ENCODE measurements at places on chromosomes 7 and 10.

DNA sequence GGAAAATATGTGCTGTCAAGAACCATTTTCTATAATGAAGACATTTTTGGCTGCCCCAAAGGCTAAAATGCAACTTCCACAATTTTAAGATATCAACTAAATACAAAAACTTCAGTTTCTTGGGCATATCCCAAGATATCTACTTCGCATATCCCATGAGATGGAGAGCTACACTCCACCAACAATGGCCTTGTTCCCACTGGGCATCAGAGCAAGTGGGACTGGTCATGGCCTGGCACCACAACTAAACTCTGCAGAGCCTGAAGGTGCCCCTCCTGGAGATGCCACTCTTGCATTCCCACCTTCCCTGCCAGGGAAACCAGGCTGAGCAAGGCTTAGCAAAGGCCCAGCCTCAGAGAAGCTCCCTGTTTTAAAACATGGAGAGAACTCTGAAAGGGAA is 75.8 kb upstream of the LRRC17 start:
- no peak for DNase-seq

- no peak for DNase-seq
Observed at GRCh38 chr7:123425246-123425645, 109.1 kb downstream of the IQUB start.

DNA sequence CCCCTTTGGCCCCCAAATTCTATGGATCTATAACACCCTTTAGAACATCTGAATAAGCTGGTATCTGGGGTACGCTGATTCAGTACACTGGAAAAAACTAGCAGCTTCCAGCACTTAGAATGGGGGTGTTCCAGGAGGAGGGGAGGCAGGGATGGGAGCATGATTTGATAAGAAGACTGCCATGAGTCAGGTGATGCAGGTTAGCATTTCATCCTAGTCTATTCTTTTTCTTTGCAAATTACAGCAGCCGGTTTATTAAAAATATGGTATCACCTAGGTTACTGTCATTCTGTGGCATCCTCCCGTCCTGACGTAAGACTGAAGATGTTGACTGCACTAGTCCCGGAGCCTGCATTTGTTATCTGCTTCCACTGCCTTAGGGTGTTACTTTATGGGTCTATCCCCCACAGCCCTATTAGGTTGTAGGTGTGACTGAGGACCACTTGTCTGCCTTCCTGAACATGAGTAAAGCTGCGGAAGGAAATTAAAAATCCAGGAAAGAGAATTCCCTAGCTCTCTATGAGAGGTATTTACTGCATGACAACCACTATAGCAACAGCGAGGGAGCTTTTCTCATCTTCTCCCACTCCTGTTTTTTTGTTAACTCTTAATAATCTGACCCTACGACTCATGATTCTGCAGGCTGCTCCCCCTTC is 1.9 kb downstream of the HTR5A start:
- DNase-seq = no peak

DNA sequence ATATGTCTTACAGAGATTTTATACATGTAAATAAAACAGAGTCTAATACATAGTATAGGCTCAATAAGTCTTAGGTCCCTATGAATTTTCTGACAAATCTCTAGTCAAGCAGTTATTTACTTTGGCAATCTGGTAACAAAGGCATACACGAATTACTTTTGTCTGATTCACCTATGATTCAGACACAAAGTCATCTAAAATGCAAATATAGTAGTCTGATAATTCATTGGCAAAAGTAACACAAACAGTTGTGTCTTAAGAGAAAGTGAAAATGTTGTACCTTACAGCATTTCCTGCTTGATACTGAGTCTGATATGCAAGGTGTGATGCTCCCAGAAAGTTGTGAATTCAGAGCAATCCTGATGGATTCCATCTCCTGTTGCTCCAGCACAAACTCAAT is 209.4 kb upstream of the PRSS1 start:
- no peak for DNase-seq

GRCh38 chr10:132407243-132407746 is 10.3 kb downstream of the PWWP2B start:
- DNase-seq = no peak

DNA sequence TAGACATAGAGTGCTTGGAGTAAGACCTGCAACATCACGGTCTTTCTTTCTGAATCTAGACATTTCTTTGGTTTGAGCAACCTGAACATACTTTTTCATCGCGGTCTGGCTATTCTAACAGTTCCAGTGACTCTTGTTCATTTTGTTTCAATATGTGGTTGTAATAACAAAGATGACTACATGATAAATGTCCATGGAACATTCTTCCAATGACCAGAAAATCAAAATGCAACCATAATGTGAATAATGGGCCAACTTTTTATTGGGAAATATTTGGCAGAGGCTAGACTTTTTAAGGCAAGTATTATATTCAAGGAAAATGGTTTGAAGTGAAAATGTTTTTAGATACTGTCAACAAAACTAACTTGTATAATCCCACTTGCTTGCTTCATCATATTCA is 282.5 kb downstream of the INHBA start:
- DNase-seq = no peak

GRCh38 chr10:27345455-27345920 is 104.9 kb upstream of the ACBD5 start:
- DNase-seq = no peak

DNA sequence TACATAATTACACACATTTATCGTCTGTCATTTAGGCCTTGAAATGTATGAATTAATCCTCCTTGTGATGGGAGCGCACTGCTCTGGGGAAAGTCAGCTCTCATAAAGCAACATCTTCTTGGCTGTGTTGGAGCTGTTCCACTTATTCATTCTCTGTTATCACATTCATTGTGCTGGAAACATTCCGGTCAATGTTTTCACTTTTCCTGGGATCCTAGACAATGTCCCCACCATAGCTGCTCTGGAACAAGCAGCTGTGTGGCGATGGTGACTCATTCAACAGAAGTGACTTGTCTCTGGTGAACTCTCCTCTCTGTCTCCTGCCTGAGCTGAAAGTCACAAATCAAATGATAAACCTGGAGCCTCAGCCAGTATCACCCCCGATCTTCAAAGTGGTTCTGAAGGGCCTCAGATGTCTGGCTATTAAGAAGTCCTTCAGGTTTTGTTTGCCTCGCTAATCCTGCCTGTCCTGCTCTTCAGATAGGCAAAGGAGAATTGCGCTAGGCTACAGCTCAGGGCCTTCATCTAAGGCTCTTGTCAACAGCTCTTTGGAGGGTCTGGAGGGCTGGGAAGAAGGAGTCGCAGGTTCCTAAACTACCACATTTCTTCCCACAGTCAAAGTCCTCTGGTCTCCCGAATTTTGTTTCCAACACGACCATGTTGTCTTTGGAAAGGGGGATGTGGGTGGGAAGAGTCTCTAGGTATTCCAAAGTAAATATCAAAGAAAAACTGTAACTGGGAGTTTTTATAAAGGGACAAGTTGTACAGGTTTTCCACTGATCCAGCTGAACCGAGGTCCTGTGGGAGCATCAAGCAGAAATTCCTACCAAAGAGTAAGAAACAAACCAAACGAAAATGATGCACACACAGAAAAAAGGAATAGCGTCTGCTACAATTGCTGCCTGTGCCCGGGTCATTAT is 29.3 kb downstream of the KLF6 start:
- DNase-seq = no peak

DNA sequence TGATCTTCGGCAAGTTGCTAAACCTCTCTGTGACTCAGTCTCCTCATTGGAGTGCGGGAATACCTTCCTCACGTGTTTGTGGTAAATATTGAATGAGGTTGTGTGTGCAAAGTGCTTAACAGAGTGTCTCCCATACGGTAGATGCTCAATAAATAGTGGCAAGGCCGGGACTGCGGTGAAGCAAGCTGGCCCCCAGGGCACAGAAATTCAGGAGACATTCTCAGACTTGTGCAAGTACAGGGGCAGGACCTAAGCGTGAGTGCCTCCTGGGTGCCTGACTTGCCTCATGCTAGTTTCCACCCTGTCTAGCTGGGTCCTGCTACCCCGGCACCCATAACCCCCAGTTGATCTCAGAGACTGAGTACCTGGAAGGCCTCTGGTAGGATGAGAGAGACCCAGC is 97.8 kb downstream of the CDH23 start:
- DNase-seq = no peak

GRCh38 chr10:118732245-118733165 is 22.3 kb downstream of the CACUL1 start:
- no peak for DNase-seq

DNA sequence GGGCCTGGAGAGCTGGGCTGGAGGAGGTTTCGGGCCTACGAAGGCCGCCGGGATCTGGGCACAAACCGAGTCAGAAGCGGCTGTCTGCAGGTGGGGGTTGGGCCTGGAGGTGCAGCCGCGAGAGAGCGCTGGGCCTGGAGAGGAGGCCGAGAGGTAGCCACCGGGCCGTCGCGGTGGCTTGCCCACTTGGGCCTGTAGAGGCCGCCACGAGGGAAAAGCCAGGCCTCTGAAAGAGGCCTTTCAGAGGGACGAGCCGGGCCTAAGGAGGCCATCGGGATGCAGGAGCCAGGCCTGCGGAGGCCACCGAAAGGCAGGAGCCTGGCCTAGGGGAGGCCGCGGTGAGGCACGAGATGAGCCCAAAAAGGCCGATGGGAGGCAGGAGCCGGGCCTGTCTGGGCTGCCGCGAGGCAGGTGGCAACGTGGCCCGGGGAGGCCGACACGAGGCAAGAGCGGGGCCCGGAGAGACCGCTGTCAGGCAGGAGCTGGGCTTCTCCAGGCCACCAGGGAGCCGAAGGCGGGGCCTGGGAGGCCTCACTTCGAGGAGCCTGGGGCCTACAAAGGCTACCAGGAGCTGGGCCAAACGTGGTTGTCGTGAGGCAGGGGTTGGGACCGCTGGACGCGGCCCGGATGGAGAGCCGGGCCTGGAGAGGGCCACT is 25.6 kb downstream of the MDH2 start:
- no peak for DNase-seq

GRCh38 chr7:129853661-129854268 is 99.0 kb downstream of the UBE2H start:
- DNase-seq = no peak

DNA sequence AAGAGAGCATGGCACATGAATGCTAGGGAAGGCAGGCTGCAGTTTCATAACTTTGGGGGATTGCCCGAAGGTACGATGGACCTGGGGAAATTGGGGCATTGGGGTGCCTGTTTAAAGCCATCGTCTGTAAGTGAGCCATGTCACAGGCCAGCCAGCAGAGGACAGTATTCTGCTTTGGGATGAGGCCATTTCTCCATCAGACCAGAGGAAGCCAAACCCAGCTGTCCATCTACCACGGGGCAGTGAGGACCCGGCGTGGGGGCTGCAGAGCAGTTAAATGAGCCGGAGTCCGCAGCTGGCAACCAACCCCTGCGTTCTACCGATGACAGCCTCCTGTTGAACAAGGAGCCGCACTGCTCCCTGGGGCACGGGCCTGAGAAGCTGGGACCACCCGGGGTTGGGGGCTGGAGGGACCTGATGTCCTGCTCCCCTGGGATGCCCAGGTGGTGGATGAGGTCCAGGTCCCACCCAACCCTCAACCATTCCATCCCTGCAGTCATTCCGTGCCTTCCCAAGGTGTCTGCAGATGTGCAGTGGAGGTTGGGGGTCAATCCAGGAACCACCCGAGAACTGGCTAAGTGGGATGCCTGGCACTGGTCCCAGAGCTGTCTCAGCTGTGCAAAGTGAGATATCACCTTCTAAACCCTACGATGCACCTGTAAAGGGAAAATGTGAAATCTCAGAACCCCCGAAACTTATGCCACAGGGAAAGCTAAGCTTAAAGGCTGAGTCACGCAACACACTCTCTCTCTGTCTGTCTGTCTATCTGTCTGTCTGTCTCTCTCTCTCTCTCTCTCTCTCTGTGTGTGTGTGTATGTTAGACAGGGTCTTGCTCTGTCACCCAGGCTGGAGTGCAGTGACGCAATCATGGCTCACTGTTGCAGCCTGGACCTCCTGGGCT is 12.1 kb upstream of the RHBDD2 start:
- DNase-seq = peak; percentile 42

DNA sequence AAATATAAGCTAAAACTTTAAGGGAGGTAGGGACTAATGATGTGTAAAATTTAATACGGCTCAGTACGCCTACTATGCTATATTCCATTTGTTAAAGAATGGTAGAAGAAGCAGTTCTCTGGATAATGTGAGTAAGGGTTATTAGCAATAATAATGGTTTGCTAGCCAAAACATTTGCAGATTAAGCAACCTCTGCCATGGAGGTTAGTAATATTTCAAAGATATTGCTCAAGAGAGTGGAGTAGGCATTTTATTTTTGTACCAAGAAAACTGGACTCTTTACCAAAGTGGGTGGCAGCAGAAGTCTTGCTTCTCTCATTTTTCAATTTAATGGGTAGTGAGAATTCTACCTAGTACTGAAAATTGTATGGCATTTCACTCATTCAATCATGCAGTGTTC is 158.9 kb upstream of the TMEM106B start:
- no peak for DNase-seq

DNA sequence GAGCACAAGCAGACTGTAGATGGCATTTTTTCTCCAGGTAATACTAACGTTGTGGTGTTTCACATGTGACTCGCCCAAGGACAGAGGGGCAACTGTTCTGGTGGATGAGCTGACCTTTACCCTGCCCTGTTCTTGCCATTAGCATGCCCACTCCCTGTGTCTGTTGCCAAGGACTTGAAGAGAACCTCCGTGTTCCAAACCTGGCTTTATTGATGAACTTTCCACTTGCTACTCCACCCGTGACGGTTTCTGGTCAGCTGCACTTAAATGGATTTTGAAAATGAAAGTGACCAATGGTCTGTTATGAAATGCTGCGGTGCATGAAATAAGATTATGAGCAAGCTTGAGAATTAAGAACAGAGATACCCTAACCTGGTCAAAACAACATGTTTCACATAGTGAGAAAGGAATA is 30.4 kb downstream of the LRRC4 start:
- no peak for DNase-seq

DNA sequence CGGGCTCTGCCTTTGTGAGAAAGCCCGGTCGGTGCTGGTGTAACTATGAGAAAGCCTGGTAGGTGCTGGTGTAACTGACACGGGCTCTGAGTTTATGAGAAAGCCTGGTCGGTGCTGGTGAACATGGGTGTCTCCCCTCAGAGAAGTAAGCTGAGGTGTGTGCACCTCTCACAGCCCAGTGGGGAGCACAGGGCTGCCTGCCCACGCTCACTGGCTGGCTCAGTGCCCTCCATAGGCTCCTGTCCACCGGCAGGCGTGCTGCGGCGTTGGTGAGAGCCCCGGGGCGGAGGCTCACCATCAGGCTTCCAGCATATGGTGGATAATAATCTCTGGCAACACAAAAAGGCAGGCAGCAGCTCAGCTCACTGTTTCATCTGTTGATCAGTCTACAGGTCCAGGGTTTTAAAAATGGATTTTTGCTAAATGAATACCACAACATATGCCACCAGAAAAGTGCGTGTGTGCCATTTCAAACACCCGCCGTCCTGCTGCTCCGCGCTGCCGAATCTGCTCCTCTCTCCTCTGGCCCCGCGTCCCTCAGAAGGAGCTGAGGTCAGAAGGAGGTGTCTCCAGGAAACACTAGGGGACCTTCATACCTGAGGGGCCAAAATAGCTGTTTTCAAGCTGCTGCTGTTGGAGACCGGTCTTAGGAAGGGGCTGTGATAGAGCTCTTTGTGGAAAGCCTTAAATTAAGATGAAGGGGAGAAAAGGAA is 365.7 kb downstream of the DNAJB6 start:
- DNase-seq = no peak

- no peak for DNase-seq
Observed at GRCh38 chr10:132632091-132632561, 94.5 kb downstream of the INPP5A start.

GRCh38 chr7:24958399-24958798 is 21.6 kb downstream of the OSBPL3 start:
- DNase-seq = no peak
